ENCODE measurements at places on chromosomes 13 and 19.
A peak's percentile ranks its signal among the peaks of the same experiment; 100 is the strongest.

DNA sequence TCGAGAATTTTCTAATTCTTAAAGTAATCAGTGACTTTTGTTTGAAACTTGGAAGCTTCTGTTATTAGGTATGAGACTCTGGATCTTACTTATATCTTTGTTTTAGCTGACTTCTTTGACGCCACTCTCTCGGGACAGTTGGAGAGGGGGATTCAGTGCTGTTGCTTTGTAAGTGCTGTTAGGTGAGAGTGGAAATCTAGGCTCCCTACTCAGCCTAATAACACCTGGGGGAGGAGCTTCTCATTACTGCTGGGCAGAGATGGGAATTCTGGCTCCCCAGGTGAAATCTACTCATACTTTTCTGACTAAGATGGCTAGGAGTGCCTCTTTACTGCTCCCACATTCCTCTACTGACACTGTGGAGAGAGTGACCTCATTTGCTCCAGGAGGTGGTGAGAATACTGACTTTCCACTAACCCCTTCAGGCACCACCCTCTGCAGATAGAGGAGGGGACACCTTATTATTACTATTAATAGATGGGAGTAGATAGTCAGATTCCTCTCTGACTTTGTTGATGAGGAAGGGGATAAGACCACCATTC is 324.9 kb upstream of the SPRY2 start:
- no peak for DNase-seq

DNA sequence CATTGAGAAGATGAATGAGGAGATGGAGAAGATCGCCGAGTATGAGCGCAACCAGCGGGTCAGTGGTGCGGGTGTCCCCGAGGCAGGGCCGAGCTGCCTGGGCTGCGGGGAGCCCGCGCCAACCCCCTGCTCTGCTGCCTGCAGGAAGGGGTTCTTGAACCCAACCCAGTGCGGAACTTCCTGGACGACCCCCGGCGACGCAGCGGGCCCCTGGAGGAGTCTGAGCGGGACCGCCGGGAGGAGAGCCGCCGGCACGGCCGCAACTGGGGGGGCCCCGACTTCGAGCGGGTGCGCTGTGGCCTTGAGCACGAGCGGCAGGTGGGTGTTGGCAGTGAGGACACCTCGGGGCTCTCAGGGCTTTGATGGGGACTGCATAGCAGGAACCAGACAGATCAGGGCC is 8.3 kb downstream of the CCDC9 start:
- DNase-seq, result no peak

- no peak for DNase-seq
These were observed 8.4 kb upstream of the RAP2A start for GRCh38 chr13:97425590-97425989.

DNA sequence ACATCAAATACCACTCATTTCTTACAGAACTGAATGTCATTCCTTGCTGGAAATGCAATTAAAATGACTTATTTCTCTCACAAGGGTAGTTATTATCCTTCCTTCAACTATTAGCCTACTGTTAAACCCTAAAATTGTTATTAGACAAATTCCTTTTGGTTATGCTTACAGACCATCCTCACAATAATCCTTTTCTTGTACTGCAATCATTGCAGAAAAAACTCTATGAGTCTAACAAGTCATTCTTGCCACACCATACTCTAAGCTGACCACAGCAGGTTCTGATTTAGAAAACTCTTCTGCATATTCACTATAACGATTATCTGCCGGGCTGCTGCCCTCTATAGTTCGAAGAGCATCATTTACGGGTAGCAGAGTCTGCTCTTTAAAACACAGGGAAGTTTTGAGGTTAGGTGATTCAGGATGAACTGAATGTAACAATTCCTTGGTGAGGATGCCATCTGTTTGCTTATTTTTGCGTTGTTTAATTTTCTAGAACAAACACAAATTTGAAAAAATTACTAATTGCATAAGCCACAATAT is 38.2 kb downstream of the MTMR6 start:
- DNase-seq, result peak; percentile 66

DNA sequence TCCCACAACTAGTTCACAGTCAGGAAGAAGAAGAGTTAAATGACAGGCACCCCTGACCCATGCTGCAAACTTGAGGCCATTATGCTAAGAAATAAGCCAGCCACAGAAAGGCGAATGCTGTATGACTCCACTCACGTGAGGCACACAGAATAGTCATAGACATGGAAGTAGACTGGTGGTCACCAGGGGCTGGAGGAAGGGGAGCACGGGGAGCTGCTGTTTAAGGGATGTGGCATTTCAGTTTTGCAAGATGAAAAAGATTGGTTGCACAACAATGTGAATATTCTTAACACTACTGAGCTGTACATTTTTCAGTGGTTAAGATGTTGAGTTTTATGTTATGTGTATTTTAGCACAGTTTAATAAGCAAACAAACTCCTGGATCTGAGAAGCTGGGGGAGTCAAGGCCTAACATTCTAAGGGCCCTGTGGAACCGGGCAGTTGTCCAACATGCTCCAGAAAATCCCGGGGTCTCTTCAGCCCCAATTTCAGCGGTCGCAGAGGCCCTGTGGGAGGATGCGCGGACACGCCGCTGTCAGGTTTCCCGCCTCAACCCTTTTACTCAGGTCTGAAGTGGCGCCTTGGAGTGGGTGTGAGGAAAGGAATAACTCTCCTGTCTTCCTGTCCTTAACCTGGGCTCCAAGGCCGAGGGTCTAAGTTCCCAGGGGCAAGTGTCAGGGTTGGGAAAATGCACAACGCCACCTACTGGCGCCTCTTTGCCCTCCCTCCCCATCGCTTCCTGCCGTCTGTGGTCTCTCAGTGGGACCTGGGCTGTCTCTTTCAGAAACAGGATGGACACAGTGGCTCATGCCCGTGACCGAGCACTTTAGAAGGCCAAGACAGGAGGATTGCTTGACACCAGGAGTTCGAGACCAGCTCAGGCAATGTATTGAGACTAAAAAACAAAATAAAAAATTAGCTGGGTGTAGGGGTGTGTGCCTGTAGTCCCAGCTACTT is 4.4 kb upstream of the TMEM272 start:
- DNase-seq, result peak; percentile 76

GRCh38 chr19:10583036-10583776 is 3.9 kb downstream of the AP1M2 start:
- peak; percentile 47 for DNase-seq

DNA sequence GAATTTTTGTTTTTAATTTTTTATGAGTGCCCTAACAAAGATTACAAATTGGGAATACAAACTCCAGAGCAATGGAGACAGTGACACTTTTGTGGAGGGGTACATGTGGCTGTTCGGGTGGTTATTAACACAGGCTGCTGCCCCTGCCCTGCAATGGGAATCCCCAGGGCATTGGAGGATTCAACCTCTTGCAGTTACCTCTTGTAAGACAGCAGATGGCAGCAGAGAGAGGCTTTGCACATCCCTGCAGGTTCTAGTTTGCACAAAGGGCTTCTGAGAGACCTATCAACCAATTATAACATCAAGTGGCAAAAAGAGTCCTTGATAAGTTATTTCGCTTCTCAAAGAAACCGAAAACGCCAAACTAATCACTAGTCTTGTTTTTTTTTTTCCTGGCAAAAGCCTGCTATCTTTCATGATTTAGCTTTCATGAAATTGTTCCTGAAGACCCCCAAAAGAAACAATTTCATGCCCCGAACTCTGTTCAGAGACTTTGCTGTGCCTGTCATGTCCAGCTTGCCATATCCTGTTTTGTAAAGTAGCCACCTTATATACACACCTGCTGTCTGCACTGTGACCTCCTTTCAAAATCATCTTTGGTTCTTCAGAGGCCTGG is 10.4 kb downstream of the GJB2 start:
- peak; percentile 88 for DNase-seq

GRCh38 chr19:29966588-29967249 is 24.7 kb downstream of the URI1 start:
- DNase-seq, result peak; percentile 25

- DNase-seq, result no peak
These were observed 233.1 kb downstream of the LACC1 start for GRCh38 chr13:44112700-44113329.

DNA sequence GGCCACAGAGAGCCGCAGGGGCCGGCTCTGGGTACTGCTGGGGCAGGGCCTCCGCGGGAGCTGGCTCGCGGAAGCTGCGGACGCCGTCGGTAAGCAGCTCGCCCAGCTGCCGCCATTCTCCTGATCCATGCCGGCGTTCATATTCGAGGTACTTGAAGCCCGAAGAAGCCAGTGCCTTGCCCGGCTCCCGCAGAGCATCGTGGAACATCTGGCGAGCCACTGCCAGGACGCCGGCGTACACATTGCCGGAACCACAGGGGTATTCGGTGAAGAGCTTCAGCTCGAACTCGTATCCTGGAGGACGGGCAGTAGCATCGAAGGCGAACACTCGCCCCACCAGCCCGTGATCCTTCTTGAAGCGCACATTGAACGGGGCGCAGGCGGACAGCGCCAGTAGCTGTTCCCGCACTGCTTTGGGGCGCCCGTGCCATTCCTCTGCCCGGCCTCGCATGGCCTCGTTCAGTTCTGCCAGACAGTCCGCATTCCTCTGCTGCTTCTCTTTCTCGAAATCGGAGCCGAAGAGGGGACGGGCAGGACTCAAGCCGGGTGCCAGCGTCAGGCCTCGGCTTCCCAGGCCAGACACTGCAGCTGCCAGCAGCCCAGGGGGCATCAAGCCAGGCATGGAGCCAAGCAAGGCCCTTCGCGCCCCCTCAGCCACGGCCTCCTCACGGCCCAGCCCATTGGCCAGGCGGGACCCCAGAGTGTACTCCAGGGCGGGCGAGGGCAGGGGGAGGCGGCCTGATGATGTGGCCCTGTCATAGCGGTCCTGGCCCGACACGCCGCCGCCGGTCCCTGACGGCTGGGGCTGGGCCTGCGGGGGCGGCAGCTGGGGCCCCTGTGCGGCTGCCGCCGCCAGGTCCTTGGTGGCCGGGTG is 1.0 kb downstream of the IRF2BP1 start:
- peak; percentile 75 for DNase-seq

DNA sequence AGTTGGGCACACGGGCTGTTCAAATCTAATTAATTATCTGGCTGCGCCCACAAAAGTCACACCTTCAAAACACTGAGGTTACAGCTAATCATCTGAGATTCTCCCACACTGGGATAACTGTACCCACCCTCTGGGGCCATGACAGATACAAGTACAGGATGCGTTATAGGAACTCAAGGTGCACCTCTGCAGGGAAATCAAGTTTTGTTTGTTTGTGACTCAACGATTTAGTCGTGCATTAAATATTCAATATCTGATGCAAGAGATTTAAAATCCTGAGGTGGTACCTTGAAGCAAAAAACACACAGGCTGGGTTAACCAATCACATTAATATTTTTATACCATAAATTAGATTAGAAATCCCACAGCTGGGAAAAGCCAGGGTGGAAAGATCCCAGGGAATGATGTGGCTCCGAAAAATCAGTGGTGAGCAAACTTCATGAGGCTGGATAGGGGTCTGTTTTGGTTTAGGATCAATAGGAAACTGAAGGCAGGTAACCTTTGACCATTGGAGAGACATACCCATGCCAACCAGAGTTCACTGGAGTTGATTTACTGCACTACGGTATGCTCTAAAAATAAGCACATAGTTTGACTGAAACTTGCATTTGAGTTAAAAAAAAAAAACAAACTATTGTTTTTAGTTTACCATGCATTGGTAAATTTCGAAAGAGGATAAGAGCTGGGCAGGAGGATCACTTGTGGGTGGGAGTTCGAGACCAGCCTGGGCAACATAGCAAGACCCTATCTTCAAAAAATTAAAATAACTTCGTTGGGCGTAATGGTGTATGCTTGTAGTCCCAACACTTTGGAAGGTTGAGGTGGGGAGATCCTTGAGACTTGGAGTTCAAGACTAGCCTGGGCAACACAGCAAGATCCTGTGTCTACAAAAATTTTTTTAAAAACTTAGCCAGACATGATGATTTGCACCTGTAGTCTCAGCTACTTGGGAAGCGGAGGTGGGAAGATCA is 23.9 kb upstream of the CEBPG start:
- no peak for DNase-seq

GRCh38 chr13:26168835-26169234 is 53.3 kb downstream of the RNF6 start:
- DNase-seq, result no peak

DNA sequence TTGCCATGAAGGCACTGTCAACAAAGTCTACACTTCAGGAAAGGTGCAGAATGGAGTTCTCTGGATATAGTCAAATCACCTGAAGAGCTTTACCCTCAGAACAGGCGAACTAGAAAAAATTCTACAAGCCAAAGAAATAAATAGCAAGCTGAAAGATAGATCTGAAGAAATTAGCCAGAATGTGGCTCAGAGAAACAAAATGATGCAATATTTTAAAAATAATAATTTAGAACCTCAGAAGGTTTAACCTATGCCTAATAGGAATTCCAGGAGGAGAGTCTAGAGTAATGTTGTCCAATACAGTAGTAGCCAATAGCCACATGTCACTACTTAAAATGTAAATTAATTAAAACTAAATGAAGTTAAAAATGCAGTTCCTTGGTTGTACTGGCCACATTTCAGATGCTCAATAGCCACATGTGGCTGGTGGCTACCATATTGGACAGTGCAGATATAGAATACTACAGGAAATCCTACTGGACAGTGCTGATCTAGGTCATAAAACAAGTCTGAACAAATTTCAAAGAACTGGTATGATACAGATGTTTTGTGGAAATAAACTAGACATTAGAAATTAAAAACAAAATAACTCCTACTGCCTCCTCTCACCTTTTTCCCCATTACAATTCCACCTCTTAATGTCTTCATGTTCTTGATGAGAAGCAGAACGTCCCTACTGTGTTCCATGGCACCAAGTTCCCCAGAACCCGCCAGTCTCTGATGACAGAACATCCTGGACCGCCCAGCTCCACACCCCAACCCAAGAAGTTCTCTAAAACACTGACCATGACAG is 679 bp upstream of the CDADC1 start:
- peak; percentile 15 for DNase-seq

GRCh38 chr19:49855277-49855675 is 4.3 kb downstream of the PTOV1 start:
- DNase-seq, result no peak

- peak; percentile 87 for DNase-seq
These were observed 984 bp downstream of the RPS11 start for GRCh38 chr19:49497047-49497788.

DNA sequence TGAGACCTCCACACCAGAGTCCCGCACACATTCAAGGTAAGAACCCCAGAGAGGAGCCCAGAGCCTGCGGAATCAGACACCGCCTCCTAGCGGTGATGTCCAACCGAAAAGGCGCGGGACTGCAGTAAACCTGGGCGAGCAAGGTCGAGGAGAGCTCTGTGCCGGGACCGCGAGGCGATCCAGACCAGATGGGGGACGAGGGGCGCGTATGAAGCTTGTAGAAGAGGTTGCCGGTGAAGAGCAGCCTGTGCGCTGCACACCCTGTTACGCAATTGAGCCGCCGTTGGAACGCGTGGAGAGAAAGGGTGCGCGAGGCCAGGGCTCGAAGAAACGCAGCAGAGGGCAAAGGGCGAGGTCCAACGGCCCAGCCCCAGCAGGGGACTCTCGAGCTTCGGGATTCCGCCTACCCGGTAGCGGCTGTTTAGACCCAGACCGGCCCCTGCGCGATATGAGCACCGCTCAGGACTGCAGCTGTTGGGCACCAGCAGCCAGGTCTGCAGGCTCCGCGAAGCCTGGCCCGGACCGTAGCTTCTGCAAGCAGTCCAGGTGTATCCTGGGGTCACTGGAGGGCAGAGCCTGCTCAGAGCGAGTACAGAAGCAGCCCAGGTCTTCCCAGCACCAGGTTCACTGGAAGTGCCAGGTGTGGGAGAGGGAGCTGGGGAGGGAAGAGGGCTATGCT is 65.9 kb upstream of the ZNF599 start:
- peak; percentile 9 for DNase-seq

- peak; percentile 28 for DNase-seq
These were observed 203.0 kb downstream of the ITGBL1 start for GRCh38 chr13:101655435-101655834.

Measured in NB4 (cell line).